ENCODE measurements at places on chromosomes 13 and 19.

- DNase-seq, result no peak
These were observed 27.4 kb downstream of the LAMP1 start for GRCh38 chr13:113324398-113324797.

DNA sequence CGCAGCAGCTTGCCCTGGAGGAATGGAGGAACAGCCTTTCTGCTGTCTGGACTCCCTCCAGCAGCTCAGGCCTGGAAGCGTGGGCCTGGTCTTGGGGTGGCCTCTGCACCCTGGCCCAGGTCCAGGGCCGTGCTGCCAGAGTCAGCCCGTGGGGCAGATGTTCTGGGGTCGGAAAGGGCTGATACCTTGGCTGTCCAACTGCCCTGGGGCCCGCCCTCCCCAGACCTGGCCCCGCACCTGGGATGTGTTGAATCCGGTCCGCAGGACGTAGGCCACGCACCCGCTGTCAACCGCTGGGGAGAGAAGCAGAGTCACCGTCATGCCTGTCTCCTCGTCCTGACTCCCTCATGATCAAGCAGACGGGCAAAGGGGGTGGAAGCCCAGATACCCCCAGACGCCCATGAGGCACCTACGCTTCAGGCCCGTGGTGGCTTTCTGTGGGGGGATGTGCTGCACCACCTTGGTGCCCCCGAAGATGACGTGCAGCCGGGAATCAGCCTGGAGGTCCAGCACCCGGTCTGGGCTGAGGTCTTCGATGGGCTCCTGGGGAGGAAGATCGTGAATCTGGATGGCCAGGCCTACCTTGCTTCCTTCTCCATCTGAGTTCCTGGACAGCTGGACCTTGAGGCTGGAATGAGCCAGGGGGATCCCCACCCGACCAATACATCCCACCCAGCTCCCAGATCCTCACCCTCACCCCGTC, 7.7 kb downstream of the ATP13A1 start:
- no peak for DNase-seq

GRCh38 chr13:77009011-77009410, 17.1 kb downstream of the CLN5 start:
- DNase-seq, result no peak

DNA sequence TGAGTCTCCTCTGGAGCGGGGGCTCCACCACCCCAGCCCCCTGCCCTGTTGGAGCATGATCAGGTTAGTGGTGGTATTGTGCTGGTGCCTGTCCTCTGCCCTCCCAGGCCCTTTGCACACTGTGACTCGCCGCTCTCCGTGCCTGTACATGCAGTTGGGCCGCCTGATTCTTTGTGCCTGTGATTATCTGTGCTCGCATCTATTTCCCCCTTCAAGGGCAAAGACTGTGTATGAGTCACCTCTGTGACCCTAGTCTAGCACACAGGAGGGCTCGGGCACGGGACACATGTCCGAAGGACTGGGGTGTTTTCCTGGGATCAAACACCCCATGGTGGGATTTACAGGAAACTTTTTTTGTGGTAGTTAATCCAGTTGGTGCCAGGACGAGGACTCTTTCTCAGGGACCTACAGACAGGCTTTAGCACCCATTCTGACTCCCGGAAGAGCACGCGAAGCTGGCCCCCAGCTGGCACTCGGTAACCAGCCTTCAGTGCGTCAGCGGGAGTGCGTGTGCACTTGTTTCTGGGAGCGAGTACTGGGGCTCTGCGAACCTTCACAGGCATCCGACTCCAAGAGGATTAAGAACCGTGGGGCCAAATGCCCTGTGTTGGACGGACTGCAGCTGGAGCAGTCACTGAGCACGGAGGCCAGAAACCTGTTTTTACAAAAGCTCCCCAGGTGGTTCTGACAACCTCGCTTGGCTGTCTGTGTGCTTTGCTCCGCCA, 6.7 kb downstream of the PPP1R37 start:
- no peak for DNase-seq

- DNase-seq, result no peak
These were observed 273.4 kb downstream of the NHLRC3 start for GRCh38 chr13:39311619-39312018.

DNA sequence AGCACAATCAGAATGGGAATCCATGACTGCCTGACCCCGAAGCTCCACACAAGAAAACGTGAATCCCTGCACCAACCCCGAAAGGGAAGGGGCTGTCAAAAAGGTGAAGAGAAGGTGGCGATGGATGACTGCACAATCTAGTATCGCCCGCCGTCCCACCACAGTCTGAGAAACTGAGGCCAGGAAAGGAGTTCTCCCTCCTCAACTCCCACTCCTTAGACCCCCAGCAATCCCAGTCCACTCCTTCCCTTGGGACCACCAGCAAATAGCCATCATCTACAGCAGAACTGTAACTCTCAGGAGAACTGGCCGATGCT, 451 bp downstream of the NOSIP start:
- no peak for DNase-seq

DNA sequence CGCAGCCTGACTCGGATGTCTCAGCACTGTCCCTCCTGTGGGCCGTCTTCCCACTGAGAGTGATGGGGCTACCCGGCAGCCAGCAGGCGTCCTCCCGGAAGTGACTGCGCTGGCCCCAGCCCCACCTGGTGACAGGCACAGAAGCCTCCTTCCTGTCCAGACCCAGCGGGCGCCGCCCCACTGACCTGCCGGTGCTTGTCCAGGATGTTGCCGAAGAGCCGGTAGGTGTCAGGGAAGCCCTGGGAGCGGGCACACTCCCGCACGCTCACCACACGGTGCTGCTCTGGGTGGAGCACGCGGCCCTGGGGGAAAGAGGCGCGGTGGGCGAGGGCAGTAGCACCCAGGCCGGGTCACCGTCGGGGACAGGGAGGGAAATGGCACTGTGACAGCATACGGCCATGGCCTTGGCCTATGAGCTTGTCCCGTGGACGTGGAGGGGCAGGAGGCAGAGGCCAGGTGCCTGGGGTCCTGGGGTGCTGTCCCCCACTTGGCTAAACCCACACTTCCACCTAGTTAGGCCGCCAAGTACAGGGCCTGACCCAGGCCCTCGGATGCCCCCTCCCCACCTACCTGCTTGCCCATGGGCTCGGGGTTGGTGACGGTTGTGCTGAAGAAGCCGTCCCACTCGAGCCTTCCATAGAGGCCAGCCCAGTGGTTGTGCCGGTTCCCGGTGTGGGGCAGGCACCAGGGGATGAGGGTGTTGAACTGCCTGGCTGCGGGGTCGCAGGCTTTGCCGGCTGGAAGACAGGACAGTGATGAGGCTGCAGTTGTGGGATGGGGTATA, 16.0 kb upstream of the EIF3G start:
- DNase-seq, result no peak

DNA sequence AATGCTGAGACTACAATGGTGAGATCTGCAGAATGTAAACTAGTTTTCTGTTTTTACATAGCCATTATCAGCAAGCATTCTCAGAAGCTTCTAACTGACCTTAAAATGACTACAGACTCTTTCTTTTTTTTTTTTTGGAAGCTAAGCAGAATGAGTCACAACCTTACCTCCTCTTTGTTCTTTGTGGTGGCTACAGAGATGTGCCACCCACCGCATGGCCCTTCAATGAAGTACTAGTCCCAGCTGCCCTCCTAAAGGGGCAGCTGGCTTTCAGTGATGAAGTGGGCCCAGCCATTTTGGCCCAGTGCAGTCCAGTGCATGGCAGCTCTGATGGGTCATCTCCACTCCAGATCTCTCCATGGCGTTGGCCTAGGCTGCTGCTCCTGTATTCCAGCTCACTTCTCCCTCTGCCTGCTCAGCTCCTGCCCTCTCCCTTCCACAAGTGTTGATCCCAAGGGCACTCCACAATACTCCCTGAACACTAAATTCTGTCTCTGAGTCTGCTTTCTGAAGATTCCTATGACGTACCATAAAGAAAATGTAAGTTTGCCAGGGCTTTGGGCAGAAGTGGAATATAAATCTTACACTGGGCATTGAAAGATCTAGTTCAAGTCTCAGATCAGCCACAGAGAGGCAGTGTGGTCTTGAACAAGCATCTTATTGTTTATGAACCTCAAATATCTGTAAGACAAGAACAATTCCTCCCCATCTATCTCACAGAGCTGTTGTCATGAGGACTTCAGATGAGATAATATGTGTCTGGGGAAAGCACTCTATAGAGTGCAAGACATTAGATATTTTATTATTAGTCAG, 85.6 kb downstream of the RXFP2 start:
- no peak for DNase-seq

- DNase-seq, result no peak
These were observed 502.4 kb downstream of the MYO16 start for GRCh38 chr13:109131698-109132257.

Measured in NCI-H1694 (cell line).